GM19239 (cell line): ENCODE measurements at places on chromosomes 3 and 15.
A peak's percentile ranks its signal among the peaks of the same experiment; 100 is the strongest.

GRCh38 chr3:188759336-188760005 lies 412.3 kb upstream of the TPRG1 start:
- no peak for DNase-seq

GRCh38 chr3:170749765-170750477 lies 120.1 kb downstream of the RPL22L1 start:
- no peak for DNase-seq

DNA sequence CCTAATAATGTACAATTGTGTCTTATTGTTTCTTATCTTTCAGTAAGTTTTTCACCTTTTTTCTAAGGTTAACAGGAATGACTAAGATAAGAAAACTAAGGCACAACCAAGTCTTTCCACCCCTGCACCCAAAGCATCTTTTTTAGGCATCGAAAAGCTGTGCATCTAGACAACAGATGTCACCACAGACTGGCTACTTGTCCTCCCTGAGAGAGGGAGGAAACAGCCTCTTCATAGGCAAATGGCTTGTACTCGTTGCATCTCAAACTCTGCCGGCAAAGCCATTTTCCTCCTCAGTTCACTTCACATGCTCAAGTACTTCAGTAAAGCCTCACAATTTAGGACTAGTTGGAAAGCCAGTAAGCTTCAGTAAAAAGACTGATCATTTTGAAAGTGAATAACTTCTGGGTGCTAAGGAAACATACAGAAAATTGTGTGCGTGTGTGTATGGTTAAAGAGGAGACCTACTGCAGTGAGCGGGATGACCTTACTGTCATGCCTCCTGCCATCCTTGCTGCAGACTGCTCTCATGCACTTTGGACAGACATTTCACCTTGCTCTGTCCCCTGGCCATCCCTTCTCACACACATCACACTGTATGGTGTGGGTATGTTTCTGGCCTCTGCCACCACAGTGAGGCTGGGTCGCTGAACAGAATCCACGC lies 36.5 kb upstream of the HACD2 start:
- DNase-seq: no peak

- DNase-seq: no peak
Measured at GRCh38 chr3:143608966-143609365, 239.3 kb downstream of the SLC9A9 start.

DNA sequence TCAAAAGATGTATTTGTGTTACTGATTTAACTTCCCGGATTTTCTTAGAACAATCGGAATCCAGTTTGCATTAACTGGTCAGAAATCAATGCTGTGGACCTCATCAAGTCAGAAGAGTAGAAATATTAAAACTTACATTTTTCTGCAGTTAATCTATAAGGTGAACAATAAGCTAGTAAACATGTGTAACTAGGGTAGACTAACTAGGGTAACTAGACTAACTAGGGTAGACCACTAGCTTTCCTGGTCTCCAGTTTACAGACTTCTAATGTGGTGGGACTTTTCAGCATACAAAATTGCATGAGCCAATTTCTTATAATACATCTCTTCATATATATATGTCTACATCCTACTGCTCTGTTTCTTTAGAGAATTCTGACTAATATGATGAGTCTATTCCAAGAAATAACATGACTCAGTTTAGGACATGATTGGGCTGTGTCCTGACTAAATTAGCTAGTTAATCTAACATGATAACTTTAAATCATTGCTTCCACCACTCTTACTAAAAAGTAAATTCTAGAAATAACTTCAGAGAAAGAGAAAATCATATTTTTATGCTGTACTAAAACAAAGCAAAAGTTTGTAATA lies 5.3 kb downstream of the PLSCR2 start:
- no peak for DNase-seq

- DNase-seq: no peak
Measured at GRCh38 chr3:63943678-63944077, 31.5 kb upstream of the SCAANT1 start.

DNA sequence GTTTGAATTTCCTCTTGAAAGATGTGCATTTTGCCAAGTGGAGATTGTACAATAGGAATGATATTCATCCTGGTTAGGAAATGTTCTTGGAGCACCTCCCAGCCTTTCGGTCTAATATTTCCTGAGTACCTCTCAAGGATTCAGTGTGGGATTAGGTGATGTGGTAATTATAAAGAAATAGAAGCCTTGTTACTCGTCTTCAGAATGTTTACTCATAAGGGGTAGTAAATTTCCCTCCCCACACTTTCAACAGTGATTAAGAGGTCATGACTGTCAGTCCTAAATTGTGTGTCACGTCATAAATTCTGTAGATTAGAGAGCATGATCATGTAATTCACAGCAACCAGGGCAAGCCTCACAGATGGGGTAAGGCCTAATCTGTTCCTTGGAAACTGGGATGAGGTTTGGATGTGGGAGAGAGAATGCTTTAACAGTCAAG lies 633.1 kb upstream of the TBL1XR1 start:
- DNase-seq: no peak

DNA sequence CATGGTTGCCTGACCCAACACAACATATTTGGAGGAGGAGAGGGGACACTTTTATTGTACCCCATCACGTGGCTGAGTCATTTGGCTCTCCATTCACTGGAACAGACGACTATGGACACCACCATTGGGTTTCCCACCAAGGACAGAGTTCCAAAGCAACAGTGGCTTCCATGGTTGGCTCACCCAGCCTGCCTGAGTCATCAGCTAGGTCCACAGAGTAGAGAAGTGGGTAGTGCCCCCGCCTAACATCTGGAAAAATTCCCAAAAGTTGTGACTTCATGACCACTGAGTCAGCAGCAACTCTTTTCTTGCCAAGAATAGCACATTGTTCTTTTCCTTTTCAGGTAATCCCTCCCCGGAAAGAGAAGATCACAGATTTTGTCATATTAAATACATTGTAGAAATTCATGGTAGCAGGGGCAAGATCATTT lies 3.0 kb upstream of the PPP1R2 start:
- no peak for DNase-seq

GRCh38 chr3:48851407-48851806 lies 3.7 kb upstream of the PRKAR2A start:
- DNase-seq: no peak

DNA sequence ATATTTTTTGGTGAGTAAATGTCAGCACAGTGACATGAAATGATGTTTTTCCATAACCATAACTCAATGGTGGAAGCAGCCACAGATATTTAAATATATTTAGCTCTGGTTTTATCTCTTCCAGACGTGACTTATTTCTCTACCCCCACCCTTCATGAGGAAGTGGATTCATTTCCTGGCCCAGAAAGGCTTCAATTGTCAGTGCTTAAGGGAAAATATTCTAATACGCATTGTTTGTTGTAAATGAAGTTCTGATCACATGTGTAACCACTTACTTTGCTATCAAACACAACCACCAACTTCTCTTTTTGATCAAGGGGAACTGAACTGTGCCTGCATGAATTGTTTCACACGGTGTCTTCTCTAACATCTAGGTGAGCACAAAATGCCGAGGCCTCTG lies 14.0 kb downstream of the CLDN16 start:
- no peak for DNase-seq

GRCh38 chr3:58973796-58974195 lies 76.0 kb downstream of the CFAP20DC start:
- no peak for DNase-seq

DNA sequence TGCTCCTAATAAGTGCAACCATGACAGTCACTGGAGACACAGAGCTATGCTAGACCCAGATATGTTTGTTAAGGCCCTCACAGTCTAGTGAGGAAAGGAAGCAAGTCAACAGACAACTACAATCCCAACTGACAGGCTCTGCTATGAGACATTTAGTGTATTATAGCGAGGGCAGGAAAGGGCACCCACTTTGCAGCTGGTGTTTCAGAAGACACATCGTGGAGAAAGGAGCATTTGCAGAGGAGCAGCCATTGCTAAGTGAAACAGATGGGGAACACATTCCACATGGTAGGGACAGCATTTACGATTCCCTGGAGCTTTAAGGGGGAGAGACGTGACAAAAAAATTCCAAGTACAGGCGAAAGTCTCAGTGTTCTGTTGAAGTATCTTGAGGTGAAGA lies 685.6 kb downstream of the AGBL1 start:
- DNase-seq: no peak

- no peak for DNase-seq
Measured at GRCh38 chr15:90062023-90062442, 40.2 kb downstream of the IDH2 start.

- DNase-seq: no peak
Measured at GRCh38 chr15:25060996-25061620, 106.3 kb downstream of the SNRPN start.

DNA sequence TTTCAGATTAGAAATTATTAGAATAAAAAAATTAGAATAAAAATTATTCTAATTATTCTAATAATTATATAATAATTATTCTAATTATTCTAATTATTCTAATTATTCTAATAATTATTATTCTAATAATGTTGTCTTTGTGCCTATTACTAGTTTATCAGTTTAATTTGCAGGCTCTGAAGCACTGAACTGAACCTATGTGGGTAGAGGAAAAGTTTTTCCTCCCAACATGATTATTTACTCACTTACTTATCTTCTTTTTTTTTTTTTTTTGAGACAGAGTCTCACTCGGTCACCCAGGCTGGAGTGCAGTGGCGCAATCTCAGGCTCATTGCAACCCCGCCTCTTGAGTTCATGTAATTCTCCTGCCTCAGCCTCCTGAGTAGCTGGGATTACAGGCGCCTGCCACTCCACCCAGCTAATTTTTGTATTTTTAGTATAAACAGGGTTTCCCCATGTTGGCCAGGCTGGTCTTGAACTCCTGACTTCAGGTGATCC lies 39.7 kb upstream of the C15orf39 start:
- no peak for DNase-seq

- DNase-seq: no peak
Measured at GRCh38 chr15:29302871-29303270, 33.2 kb upstream of the NSMCE3 start.

DNA sequence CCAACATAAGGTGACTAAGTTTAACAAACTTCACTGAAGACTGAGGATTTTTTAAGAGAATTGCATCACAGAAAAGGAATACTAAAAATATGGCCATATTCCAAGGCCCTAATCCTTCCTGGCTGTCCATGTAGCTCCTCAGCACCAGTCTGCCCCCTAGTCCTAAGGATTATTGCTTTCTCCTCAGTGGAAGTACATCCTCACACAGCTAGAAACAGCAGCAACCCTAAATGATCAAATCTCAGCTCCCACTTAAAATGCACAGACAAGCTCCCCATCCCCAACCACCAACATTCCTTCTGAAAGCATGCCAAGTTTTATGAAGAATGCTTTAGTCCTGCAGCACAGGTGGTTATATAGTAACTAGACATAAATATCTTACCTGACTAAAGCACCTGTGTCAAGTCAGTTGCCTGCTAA lies 14.7 kb downstream of the ST3GAL6 start:
- DNase-seq: no peak

DNA sequence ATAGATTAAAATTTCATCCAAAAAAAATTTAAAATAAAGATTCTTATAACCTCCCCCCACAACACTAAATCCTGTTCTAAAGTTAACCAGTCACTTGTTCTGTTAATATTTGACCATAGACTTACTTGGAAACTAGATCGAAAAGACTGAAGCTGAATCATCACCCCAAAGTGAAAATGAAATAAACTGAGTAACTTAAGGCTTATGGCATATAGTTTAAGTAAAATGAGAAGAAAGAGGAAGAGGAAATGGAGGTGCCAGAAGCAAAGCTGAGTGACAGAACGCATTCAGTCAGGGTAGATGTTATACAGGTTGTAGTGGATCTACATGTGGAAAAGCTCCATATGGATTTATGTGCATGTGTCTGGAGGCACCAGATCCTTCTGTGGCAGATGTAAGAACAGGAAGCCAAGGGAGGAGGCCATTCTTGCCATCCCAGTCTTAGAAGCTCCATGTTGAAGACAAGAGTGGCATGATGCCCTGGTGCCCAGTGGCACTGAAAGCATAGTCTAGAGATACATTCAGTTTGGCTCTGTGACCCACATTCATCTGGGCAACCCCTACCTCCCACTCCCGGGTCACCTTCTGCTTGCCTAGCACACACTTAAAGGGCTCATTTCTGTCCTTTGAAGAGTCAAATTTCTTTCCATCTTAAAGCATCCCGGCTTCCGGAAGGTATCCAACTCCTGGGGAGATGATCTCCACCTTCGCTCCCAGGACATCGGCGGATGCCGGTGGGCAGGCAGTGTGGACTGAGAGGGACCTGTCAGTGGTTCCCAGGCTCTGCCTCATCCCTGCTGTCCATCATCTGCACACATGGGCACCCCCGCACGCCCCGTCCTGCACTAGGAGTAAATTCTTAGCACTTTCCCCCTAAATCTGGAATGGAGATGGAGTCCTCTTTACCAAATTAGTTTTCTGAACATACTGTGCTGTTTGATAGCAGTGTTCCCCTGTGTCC lies 90.8 kb downstream of the NEO1 start:
- DNase-seq: peak; percentile 28

GRCh38 chr15:51024735-51025453 lies 69.8 kb downstream of the TNFAIP8L3 start:
- no peak for DNase-seq
